ENCODE measurements at places on chromosomes 3 and 15.
A peak's percentile ranks its signal among the peaks of the same experiment; 100 is the strongest.

GRCh38 chr15:99059010-99059981 lies 45.6 kb upstream of the SYNM start:
- peak; percentile 23 for DNase-seq

DNA sequence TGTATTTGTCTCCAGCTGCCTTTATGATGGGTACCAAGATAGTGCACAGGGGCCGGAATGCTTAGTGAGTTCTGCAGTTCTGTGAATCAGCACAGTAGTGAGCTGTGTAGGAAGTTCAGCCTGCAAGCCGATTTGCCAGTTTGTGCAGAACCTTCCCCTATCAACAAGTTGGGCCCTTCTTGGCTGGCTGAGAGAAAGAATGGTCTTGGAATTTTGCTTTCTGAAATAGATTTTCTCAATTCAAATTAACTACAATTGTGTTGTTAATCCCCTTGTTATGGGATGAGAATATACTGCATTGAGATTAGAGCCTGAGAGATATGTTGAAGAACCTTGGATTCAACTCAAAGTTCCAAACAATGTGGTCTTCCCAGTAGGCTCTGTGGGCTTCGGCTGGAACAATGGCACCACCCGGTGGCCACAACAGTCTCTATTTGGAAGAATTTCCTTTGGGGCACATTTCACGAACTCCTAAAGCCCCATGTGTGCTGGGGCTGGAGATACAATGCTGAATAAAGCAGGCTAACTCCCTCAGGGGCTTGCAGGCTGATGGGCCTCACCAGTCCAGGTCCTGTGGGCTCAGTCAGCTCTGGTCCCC lies 59.1 kb downstream of the TRIM42 start:
- DNase-seq, result peak; percentile 47

GRCh38 chr15:71823801-71824200 lies 13.4 kb downstream of the NR2E3 start:
- no peak for DNase-seq

DNA sequence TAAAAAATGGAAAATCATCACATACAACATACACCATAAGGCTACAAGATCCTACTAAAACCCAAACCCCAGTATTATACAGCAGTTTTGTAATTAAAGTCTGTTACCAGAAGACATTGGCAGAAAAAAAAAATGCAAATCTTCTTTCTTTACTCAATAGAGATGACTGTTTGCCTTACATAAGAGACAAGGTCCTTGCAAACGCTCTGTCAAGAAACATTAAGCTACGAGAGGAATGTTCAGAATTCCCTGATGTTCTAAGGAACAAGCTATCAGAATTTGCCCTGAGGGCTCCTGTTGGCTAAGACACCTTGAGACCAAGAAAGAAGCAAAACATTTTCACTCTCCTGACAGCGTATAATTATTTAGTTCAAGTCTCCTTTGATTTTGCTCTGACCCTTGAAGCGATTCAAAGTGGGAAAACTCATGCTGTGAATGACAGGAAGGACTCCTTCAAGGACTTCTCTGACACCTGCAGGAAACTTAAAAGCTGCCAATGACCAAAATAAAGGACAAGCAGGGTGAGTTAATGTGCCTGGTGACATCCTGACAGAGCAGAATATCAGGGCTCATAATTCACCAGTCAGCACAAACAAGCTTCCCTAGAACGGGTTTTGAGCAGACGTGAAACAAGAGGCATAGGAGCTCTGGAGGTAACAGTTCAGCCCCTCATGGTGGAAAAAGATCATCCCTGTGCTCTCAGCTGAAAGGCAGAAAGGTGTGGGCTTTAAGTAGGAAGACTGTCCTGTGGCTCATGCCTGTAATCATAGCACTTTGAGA lies 2.5 kb downstream of the SCAMP2 start:
- DNase-seq, result peak; percentile 42

- no peak for DNase-seq
Measured at GRCh38 chr3:30112411-30112810, 494.0 kb upstream of the TGFBR2 start.

DNA sequence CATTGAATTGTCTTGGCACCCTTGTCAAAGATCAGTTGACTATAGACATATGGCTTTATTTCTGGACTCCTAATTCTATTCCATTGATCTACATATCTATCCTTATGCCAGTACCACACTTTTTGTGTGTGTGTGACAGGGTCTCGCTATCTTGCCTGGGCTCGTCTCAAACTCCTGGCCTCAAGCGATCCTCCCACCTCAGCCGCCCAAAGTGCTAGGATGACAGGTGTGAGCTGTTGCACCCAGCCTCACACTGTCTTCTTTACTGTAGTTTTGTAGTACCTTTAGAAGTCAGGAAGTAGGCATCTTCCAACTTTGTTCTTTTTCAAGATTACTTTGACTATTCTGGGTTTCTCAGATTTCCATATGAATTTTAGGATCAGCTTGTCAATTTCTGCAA lies 24.3 kb downstream of the CDAN1 start:
- no peak for DNase-seq

DNA sequence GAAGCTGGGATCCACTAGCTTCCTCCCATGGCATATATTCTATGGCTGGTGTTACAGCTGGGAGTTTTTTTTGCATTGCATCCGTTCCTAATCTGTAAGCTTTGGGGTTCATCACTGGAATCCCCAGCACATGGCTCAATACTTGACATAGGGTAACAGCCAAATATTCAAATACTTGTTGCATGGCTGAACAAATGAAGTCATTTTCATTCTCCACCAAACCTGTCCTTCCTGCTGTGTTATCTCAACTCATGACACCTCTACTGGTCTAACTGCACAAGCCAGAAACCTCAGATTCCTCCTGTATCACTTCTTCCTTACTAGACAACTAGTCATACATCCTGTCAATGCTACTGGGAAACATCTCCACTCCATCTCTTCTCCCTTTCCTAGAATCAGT lies 43.4 kb downstream of the ST3GAL6 start:
- DNase-seq, result no peak

- no peak for DNase-seq
Measured at GRCh38 chr3:23981136-23981535, 36.0 kb downstream of the NR1D2 start.

GRCh38 chr15:26974120-26974780 lies 3.3 kb downstream of the GABRG3 start:
- DNase-seq, result peak; percentile 5

DNA sequence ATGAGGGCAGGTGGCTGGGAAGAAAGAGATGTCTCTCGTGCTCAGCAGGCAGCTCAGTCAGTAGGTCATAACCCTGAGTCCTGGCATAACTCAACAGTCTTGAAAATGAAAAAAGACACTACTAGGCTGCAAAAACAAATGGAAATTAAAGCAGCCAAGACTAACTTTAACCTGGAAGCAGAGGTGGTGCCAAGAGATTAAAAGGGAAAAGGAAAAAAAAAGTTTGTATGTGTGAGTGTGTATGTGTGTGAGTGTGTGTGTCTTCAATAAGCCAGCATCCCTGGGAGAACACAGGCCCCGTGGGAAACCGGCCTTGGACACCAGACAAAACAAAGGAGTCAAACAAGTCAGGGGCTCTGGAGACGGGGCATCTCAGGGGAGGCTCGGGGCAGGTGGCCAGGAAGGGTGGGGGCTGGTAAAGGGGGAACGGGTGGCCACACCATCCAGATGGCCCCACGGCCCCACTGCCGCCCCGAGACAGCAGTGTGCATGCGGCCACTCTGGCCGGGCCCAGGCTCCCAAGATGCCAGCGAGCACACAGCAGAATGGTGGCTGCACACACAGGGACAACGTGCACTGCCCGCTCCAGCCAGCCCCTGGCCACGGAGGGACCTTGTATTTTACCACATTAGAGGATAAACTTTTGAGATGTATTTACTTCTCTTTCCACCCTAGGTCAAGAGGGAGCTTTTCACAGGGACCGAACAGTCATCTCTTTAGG lies 23.8 kb downstream of the CYFIP1 start:
- DNase-seq, result peak; percentile 80

DNA sequence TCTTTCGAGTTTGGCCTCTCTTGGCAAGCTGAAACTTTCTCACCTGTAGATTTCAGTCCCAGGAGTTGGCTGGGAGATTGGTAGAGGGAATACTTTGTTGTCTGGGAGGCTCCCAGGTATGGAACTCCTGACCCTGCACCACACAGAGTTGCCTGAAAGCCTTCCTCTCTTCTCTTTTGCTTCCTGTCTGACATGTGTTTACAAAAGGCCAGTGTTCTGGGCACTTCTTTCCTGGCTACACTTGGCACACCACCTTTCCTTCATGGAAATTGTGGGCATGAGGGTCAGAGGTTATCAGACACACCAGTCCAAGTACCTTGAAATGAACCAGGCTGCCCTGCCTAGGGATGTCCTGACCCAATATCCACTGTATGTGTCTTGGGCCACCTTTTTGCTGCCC lies 123.7 kb downstream of the ABHD5 start:
- no peak for DNase-seq

DNA sequence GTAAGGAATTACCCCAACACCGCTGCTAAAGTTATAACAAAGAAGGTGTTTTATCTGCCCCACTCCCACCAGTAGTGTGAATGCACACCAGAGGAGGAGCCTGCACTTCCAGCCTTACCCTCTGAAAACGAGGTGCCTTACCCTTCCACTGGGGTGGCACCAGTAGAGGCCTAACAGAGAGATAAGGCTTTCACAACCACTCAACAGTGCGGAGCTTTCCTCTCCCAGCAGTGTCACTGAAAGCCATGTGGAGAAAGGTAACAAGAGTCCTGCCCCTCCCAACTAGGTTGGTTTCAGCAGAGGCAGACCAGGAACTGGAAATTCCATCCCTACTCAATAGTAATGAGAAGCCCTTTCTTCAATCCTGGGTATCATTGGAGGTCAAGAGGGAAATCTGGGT lies 539.2 kb downstream of the VGLL3 start:
- DNase-seq, result no peak

DNA sequence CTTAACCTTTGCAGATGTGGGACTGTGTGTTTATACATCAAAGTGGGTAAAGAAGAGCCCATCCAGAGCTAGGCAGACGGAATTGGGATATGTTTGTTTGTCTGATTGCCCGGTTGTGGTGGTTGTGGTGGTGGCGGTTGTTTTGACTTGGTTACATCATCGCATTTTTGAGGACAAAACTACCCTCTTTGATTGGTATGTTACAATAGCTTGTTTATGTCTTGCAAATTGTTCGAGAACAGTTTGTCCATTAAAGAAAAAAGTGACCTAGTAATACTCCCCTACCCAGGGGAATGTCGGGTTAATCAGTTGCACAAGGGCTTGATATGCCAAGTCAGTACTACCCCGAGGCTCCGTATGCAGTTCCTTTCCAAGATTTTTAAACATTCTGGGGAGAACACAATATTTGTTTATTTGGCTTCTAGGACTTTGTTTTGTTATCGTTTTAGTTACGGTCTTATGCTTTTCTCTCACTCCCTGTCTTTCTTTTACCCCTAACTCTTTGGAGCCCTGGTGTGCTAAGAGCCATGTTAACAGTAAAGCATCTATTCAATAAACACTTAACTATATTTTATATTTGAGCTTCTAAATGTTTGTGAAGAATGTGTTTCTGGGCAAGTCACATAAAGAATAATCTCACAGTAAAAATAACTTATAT lies 315.4 kb downstream of the LPP start:
- peak; percentile 35 for DNase-seq

DNA sequence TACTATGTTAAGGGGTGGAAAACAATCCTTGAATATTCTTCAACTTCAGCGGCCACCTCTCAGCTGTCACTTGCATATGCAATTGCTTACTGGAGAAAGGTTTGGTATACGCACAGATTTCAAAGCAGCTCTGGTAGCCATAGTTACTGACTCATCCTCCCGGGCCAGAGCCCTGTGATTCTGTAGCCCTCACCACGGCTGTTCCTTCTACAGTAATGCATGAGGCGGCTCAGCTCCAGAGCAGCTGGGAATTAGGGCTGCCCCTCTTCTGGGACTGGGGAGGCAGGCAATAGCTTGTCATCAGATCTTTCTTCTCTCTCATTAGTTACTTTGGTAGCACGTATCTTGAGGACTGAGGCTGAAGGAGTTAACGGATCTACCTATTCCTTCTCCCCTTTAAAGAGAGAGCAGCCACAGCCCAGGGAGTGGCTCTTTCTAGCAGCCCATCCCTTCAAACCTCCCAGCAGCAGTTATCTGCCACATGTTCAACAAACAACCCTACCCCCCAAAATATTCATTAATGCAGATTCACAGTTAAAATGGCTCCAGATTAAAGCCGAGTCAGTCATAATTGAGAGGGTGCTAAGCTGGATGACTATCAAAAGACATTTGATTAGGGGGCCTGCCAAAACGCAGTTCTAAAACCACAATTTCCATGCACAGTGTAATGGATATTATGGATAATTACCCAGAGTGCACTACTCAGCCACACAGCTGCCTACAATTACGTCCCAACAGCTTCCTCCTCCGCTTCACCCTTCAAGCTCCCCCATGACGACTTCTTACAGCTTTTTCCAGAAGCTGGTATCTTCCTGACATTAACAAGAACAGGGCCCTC lies 54.7 kb downstream of the ETV5 start:
- DNase-seq, result no peak

- DNase-seq, result peak; percentile 45
Measured at GRCh38 chr15:52527911-52528563, 643 bp downstream of the MYO5A start.

GRCh38 chr15:40051616-40052415 lies 12.8 kb upstream of the SRP14 start:
- no peak for DNase-seq

GRCh38 chr3:179071027-179071322 lies 634 bp downstream of the ZMAT3 start:
- DNase-seq, result no peak

Data from pons (tissue), 1 donor.